Thoracic aorta (tissue), 2 donors: ENCODE measurements at places on chromosomes 2 and 18. TPM values are rescaled to one million over a fixed set of nuclear protein-coding genes. Genes with fewer than 3 reads are reported as not detected.

GRCh38 chr18:50986360-50987087 is 18.7 kb downstream of the ELAC1 start:
- no peaks in the 10 kb centered on the region for H3K27me3 ChIP-seq
- H3K36me3 ChIP-seq: no peaks in the 10 kb centered on the region
- peak overlapping the region; percentile 42 for H3K27ac ChIP-seq
- H3K4me1 ChIP-seq: peaks cover 44% of the 10 kb centered on the region
- no peak for DNase-seq
- no peak overlapping the region for H3K4me3 ChIP-seq

Gene RNF125
- total RNA-seq: 4.6 TPM

- H3K36me3 ChIP-seq: no peaks in the 10 kb centered on the region
- H3K27ac ChIP-seq: no peak overlapping the region
- DNase-seq: no peak
- no peaks in the 10 kb centered on the region for H3K4me1 ChIP-seq
- no peak overlapping the region for H3K4me3 ChIP-seq
Measured at GRCh38 chr2:2742726-2743125, 411.7 kb upstream of the MYT1L start.

Gene PCARE
- not detected for total RNA-seq

GRCh38 chr2:202185156-202185555 is 53.2 kb downstream of the SUMO1 start:
- H3K27ac ChIP-seq: no peak overlapping the region
- H3K4me3 ChIP-seq: no peak overlapping the region
- no peaks in the 10 kb centered on the region for H3K36me3 ChIP-seq
- no peak for DNase-seq

GRCh38 chr2:51710222-51710621 is 678.3 kb upstream of the NRXN1 start:
- no peaks in the 10 kb centered on the region for H3K27me3 ChIP-seq
- no peak for DNase-seq
- H3K4me1 ChIP-seq: no peaks in the 10 kb centered on the region
- H3K4me3 ChIP-seq: no peak overlapping the region
- no peak overlapping the region for H3K27ac ChIP-seq

Gene RIT2
- not detected for total RNA-seq

DNA sequence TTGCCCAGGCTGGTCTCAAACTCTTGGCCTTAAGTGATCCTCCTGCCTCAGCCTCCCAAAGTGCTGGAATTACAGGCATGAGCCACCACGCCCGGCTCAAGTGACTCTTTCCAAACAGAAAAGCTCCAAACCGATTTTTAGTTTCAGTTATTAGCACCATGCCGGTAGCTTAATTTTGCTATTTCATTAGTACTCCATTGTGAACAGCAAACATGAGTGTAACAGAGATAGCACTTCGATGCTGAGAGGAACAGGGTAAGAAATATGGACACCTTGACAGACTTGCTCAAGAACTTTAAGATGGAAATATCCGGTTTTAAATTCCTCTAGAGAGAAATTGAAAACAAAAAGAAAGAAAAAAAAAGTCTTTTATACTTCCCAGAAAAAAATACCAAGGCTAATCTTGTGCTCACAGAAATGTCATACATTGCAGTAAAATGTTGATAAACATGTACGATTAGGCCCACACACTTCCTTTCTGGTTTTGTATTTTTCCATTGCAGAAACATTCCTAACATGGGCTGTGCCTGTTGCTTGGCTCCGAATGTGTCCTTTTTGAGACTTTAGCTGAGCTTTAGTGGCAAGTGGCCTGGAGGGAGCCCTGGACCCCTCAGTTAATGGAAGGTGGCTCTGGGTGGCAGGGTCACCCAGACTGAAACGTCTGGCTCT is 18.3 kb downstream of the FHL2 start:
- H3K4me3 ChIP-seq: peak overlapping the region; percentile 11
- peaks cover 9% of the 10 kb centered on the region for H3K36me3 ChIP-seq
- H3K4me1 ChIP-seq: peaks cover 22% of the 10 kb centered on the region
- no peak for DNase-seq
- no peaks in the 10 kb centered on the region for H3K27me3 ChIP-seq
- peak overlapping the region; percentile 76 for H3K27ac ChIP-seq

- no peaks in the 10 kb centered on the region for H3K4me1 ChIP-seq
- no peak overlapping the region for H3K4me3 ChIP-seq
- DNase-seq: no peak
- no peaks in the 10 kb centered on the region for H3K36me3 ChIP-seq
- H3K27me3 ChIP-seq: no peaks in the 10 kb centered on the region
Measured at GRCh38 chr18:76996429-76996828, 136.2 kb downstream of the MBP start.

- H3K4me1 ChIP-seq: no peaks in the 10 kb centered on the region
- H3K4me3 ChIP-seq: no peak overlapping the region
- H3K27me3 ChIP-seq: no peaks in the 10 kb centered on the region
- no peaks in the 10 kb centered on the region for H3K36me3 ChIP-seq
- no peak overlapping the region for H3K27ac ChIP-seq
Measured at GRCh38 chr2:127047716-127048617, 59.0 kb downstream of the BIN1 start.
